ENCODE measurements at places on chromosomes 7 and 10.

DNA sequence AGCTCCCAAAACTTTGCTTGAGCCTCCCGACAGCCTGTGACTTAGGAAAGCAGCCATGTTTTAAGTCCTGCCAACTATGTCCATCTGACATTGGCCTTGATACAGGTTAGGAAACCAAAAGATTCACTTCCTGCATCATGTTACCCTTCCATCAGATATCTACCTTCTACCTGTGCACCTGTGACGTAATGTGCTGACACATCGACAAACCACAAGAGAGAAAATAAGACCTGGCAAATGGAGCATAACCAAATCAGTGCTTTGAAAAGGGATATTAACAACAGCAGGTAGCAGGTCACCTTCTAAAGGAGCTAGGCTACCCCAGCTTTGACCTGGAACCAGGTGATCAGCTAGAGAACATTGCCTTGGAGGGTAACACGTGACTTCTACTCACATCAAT lies 14.8 kb upstream of the PRR15 start:
- DNase-seq, result no peak

DNA sequence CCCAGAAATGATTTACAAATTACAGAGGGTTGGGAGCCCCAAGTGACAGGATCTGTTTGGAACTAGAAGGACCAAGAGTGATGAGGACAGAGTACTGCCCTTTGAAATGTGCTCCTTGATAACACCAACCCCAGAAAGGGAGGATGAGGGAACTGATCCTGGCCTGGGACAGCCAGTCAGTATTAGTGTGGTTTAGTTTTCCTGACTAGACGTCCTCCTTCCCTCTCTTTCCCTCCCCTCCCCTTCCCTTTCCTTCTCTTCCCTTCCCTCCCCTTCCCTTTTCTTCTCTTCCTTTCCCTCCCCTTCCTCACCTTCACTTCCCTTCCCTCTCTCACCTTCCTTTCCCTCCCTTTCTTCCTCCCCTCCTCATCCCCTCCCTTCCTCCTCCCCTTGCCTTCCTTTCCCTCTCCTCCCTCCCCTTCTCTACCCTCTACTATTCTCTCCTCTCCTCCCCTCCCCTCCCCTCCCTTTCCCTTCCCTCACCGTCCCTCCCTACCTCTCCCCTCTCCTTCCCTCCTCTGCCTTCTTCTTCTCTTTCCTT lies 31.0 kb upstream of the BICC1 start:
- no peak for DNase-seq

DNA sequence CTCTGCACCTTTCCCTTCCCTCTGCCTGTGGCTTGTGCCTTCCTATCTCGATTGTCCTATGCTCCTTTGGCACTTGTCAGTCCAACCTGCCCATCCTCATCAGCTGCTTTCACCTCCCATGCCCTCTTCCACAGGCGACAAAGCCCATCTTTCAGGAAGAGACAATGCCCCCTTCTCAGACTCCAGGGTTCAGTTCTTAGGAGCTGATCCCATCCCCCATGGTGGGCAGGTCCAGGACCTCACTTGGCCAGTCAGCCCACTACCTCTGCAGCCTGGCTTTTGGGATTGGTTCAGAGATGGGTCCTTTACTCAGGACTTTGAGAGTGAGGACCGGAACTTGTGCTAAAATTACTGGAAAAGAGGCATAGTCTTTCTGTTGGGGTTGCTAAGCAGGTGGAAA lies 74.0 kb upstream of the NANOS1 start:
- DNase-seq, result no peak

- no peak for DNase-seq
Observed at GRCh38 chr10:93630625-93631557, 18.6 kb downstream of the PDE6C start.

GRCh38 chr7:63065684-63066083 lies 933.0 kb upstream of the ZNF722 start:
- DNase-seq, result no peak

DNA sequence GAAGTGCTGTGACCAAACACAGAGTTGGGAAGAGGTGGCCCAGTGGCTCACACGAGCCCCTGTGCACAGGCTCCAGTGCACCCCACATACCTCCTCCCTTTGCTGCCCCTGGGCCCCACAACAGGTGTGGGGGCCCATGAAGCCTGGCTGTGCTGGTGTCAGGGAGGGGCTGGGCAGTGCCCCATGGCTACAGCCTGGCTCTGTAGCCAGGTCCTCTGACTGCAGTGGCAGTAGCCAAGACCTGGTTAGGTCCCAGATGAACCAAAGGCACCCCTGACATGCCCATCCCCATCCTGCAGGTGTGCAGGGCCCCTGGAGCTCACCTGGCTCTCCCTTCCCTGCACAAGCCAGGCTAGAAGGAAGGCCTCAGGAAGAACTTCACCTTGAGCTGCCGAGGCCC lies 176.3 kb downstream of the GRID1 start:
- DNase-seq, result no peak

GRCh38 chr10:31864834-31865518 lies 63.7 kb downstream of the ARHGAP12 start:
- no peak for DNase-seq

DNA sequence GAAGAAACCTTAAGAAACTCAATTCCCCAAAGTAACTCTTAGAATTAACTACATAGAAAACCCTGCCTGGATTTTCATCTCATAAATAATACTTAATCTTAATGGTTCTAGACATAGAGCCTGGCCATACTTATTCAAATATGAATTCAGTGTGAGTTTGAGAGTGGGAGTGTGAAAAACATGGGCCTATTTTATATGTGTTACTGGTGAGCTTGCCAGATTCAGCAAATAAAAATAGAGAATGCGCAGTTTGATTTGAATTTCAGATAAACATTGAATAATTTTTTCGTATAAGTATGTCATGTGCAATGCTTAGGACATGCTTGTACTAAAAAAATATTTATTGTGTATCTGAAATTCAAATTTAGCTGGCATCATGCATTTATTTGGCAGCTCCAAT lies 473.9 kb upstream of the FZD8 start:
- no peak for DNase-seq

GRCh38 chr10:124721330-124722045 lies 22.7 kb downstream of the FAM53B start:
- peak; percentile 40 for DNase-seq

DNA sequence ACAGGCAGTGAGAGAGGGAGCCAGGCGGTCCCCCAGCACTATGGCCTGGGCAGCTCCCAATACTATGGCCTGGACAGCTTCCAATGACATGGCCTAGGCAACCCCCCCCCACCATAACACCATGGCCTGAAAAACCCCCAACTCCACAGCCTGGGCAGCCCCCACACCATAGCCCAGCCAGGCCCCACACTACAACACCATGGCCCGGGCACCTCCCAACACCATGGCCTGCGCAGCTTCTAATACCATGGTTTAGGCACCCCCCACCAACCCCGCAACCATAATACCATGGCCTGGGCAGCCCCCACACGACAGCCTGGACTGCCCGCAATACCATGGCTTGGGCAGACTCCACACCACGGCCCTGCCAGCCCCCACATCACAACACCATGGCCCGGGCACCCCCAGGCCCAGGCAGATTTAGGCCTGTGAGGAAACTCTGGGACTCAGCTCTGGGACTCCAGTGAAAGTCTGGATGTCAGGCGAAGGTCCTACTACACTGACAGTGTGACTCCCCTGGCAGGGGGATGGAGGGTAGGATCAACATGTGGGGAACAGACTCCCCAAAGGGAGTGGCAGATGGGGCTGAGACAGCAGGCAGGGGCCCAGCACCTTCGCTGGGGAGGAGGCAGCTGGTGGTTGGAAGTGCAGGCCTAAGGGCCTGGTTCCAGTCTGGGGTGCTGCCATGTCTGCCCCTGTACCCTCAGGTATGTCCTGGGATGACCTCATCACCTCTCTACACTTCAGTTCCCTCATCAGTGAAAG lies 8.7 kb downstream of the CPXM2 start:
- no peak for DNase-seq

GRCh38 chr10:95628786-95629185 lies 27.7 kb downstream of the ALDH18A1 start:
- no peak for DNase-seq

DNA sequence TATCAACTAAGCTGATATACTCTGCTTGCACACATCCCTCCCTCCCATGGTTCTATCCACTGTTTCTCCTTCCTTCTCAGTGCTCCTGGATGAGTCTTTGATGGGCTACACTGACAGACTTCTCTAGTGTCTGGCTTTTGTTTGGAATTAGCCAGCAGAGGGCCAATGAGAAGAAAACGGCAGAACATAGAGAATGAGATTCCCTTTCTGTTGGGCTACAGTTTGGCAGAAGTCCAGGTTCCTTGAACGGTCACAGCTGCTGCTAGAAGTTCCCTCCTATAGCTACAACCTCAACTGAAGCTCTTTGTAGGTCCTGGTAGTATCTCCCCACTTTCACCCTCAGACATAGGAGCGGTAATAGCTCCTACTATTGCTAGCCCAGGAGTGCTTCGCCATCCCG lies 251.1 kb upstream of the LRRN3 start:
- no peak for DNase-seq

DNA sequence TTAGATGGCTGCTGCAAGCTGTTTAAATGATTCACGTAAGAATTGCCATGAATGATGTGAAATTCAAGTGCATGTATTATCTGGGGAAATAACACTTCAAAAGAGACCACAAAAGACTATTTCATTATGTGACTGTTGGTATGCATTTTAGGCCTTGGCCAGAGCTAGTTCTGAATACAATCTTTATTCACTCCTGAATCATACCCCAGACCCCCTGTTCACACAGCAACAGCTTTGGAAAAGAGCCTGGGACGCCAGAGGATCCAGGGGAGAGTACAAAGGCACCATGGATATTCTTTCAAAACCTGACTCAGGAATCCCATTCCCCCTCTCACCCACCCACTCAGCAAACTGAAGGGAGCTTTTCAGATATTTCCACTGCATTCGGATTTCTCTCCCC lies 377.1 kb upstream of the DPP6 start:
- no peak for DNase-seq

GRCh38 chr7:49840751-49841405 lies 67.4 kb downstream of the VWC2 start:
- no peak for DNase-seq

GRCh38 chr10:132987671-132988571 lies 45.6 kb upstream of the CFAP46 start:
- DNase-seq, result no peak

DNA sequence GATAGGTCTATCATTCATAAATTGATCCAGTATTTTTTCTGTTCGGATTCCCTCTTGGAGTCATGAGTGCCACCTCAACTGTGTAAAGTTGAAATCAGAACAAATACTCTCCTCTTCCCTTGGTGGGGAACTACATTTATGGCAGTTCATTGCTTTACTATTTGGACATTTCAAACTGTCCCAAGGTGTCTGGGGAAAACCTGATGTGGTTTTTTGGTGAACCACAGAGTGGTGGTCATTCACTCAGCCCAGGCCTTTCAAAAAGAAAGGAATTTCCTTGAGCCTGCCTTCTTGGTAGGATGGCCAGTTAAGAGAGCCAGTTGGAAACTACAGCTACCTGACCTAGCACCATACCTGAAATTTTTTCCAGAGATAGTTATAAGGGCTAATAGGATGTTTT lies 59.0 kb downstream of the ABCB1 start:
- DNase-seq, result no peak

GRCh38 chr10:21740989-21741388 lies 207.0 kb downstream of the MLLT10 start:
- DNase-seq, result peak; percentile 27

GRCh38 chr7:94567396-94567795 lies 57.8 kb downstream of the CASD1 start:
- DNase-seq, result no peak

DNA sequence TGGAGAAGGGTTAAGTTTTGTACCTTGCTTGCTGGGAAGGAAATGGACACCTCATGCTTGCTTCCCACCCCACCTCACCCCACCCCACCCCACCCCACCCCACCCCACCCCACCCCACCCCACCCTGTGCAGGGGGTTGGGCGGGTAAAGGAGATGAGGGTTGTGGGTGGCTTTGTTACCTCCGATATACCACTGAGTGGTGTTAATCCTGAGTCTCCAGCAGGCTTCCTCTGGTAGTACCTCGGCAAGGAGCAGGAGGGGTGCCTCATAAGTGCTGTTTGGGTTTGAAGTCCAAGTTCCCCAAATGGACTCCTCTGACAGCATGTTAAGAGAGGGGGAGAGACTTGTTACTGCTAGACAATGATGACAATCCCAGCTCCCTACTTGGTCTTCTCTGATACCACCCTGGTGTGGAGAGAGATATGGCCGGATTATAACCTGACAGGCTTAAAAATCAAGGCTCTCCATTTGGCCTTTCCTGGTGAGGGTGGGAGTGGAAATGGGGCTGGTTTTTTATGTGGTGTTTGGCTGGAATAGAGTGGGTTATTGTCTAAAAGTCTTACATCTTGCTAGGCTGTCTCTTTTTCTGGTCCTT lies 11.7 kb downstream of the SAMD8 start:
- DNase-seq, result no peak

GRCh38 chr10:132698761-132699391 lies 87.1 kb downstream of the NKX6-2 start:
- no peak for DNase-seq

DNA sequence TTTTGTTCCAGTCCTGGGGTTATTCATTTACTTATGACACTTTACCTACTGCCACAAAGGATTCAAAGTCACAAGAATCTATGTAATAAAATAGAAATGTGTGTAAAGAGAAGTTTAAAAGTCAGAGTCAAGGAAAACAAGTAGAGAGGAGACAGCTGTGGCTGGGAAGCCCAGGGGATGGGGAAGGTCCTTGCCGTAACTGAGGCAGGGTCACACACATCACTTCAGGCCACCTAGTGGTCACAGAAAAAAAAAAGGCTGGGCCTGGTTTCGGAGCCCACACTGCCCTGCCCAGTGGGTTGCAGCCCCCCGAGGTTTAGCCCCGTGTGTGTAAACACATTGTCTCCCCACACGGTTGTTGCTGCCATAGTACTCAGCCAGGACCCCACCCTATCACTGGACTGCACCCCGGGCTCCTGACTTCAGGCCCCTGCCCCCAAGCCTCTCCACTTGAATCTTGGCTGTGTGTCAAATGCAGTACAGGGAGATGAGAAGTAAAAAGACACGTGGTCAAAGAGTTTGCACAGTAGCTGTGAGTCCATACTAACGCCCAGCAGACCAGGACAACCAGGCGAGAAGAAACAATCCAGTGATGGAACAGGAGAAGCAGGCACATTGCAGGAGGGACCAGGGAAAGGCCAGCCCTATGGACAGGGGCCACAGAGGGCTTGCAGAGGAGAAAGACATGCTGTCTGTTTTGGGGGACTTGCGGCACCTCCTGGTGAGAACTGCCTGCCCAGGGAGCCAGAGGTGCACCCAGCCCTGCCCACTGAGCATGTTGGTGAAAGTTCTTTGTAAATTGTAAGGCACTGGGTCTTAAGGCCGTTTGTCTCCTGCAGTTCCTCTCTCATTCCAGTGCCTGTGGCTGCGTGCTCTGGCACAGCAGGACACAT lies 91.4 kb upstream of the MACROH2A2 start:
- no peak for DNase-seq

DNA sequence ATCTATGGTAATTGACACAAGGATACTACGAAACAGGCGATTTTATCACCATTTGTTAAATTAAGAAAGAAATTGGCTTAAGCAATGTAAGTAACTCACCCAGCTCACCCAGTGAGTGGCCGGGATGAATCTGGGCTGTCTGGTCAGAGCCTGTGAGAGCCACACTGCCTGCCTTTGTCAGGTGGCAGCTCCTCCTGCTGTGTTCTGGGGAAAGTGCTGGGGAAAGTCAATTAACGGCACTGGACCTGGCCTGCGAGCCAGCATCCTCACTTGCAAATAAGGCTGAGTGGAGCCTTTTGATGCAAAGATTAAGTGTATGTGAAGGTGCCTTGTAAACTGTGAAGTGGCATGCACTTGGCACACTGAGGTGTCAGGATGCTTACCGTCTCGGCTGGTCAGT lies 13.4 kb upstream of the CXCL12 start:
- DNase-seq, result no peak

GRCh38 chr7:69692611-69693010 lies 94.3 kb downstream of the AUTS2 start:
- no peak for DNase-seq

Measured in stimulated activated CD4-positive, alpha-beta T cell treated with anti-CD3 and anti-CD28 coated beads, Interleukin-4, amount 100 ng/mL, for 24 hours (primary cell).